NCI-H1092 (cell line): ENCODE measurements at places on chromosomes 2 and 18.

GRCh38 chr2:22449696-22450095 is 935.3 kb upstream of the KLHL29 start:
- no peak for DNase-seq

- DNase-seq: no peak
Observed at GRCh38 chr2:162365392-162365791, 21.5 kb downstream of the GCA start.

DNA sequence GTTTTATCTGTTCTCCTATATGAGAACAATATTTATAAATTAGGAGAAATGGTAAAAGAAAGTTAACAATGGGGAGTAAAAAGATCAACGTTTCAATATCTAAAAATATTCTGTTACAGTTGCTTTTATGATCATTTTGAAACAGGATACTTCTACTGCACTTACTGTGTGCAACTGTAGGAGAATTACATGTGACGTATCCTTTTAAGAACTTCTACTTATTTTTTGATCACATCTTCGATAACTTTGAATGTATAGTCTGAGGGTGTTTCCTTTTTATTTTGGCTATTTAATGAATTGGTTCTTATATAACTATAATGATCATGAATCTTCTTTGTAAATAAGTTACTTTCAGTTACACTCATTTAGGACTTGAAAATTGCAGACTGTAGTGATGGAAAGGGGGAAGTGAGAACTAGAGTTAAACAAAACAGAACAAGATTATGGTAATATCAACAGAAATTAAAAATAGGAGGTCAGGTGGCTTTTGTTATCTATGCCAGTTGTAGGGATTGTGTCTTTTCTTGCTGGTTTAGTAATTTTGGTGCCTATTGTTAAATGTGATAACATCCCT is 109.9 kb downstream of the MSTN start:
- DNase-seq: no peak

- no peak for DNase-seq
Observed at GRCh38 chr18:7604361-7604760, 37.2 kb downstream of the PTPRM start.

GRCh38 chr18:61844726-61845125 is 48.1 kb downstream of the RNF152 start:
- no peak for DNase-seq

GRCh38 chr2:43062058-43062457 is 164.3 kb downstream of the ZFP36L2 start:
- DNase-seq: no peak

- no peak for DNase-seq
Observed at GRCh38 chr2:56117764-56118163, 66.0 kb upstream of the CCDC85A start.

DNA sequence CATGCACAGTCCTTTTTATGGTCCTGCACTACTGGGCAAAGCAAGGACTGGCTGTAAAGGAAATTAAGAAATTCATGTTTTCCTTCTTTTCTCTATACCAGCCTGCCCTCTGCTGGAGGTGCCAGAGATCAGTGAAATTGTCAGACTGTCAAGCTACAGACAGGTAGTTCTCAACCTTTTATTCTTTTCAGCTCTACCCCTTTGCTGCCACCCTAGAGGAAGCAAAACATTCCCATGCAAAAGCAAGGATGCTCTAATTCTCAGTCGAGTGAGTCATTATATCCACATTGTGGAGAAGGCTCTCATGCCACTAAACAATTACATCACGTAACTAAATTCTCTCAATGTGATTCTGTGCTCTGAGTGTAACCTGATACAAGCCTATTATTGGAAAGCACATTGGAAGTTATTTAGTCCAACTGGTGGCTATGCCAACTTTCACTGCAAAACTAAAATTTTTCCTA is 25.0 kb upstream of the RAPGEF4 start:
- peak; percentile 20 for DNase-seq

DNA sequence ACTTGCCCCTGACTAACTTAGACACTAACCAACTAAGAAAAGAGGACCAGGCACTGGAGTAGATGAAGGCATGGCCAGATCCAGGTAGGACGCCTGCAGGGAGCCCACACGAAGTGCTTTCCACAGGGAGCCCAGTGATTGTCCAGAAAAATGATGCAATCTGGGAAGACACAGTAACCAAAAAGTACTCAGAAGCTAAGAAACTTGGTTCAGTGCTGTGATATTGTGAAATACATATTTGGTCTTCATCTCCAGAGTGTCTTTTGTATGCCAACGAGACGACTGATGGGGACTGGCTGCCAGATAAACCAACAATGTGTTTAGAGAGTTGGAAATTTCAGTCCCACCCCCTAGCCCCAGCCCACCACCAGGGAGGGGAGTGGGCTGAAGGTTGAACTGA is 135.0 kb downstream of the SP3 start:
- no peak for DNase-seq

- no peak for DNase-seq
Observed at GRCh38 chr2:172198908-172199307, 96.2 kb upstream of the DLX2 start.

GRCh38 chr2:190121971-190122370 is 59.4 kb upstream of the MSTN start:
- DNase-seq: no peak

- no peak for DNase-seq
Observed at GRCh38 chr2:214881647-214882202, 72.2 kb upstream of the BARD1 start.

DNA sequence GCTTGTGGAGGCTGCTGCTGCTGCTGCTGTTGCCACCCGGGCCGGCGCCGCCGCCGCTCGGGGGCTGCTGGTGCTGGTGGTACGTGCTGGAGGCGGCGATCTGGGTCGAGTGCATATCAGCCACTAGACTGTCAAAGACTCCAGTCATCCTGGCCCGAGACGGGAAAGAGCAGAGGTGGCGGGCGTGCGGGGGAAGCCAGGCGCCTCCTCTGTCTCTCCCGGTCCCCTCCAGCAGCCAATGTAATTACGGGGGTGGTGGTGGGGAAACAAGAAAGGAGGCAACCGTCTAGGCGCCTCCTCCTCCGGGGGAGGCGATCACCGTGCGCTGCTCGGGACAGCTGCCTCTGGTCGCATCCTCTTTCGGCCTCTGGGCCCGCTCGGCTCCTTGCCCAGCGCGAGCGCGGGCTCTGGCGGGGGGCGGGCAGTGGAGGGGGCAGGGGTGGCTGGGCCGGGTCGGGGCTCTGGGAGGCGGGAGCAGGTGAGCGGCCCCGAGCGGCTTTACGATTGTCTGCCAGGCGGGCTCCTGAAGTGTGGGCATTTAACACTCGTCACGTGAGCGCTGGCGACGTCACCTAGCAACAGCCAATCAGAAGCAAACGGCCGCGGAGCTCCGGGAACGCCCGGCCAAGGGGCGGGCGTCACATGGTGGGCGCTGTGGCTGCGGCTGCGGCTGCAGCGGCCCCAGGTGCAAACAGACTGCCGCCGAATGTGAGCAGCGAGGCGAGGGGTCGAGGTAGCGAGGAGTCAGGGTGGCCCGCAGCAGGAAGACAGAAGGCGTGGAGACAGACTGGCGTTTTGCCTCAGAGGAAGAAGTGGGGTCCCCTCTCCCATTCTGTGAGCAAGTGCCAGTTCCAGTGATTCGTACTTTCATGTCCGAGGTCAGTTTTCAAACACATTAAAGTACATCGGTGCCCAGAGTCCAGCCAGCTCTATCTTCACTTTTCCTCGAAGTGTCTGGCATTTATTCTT is at the start of gene DLX2:
DLX2 (minus strand) TSS at position 510 of the 969 bp plus-strand sequence; CDS start at position 148, 362 bp downstream.
- DNase-seq: peak; percentile 91

DNA sequence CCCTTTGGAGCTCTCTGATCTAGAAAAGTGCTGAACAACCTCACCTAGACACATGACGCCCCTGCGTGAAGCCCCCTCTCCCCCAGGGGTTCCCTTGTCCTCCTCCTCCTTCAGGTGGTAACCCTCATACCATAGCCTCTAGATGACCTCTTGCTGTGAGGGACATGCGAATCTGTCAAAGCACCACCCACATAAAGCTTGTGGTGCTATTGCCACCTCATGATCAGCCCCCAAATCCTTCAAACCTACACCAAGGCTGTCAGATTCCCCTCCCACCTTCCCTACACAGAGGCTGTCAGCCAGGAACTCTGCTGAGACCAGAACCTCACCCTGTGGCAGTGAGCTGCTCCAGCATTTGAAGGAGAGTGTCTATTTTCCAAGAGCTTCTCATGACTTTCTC is 43.1 kb upstream of the TEX51 start:
- DNase-seq: no peak

DNA sequence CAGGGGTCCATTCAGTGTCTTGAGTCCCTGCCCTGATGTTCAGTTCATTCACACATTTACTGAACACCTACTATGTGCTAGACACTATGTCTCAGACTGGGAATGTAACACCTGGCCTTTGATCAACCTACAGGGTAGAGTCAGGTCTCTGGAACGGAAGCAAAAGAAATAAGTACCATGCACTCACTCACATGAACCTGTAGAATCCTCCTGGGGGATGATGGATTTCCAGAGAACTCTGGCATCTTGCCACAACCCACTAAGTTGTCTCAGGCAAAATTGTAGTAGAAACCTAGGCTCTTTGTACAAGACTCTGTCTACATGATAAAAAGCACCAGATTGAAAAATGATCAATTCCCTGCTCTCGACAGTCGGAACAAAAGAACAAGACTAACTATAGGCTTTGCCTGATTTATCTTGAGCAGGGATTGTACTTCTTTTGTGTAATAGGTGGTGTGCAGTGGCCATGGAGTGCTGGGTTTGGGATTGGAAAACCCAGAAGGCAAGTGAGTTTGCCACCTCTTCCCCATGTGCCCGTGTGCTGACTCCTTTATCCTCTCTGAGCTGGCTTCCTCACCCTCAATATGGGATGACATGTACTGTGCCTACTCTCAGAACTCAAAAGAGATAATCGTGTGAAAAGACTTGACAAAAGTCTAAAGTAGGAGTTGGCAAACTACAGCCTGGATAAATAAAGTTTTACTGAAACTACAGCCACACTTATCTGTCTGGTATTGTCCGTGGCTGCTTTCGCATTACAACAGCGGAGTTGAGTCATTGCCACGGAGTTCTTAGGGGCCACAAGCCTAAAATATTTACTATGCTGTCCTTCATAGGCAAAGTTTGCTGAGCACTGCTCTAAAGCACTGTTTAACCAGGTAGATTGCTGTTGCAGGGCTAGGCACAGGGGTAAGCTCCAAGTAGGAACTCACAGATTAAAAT is 4.4 kb downstream of the CAPN14 start:
- no peak for DNase-seq

- no peak for DNase-seq
Observed at GRCh38 chr2:144466637-144467036, 53.3 kb downstream of the ZEB2 start.

DNA sequence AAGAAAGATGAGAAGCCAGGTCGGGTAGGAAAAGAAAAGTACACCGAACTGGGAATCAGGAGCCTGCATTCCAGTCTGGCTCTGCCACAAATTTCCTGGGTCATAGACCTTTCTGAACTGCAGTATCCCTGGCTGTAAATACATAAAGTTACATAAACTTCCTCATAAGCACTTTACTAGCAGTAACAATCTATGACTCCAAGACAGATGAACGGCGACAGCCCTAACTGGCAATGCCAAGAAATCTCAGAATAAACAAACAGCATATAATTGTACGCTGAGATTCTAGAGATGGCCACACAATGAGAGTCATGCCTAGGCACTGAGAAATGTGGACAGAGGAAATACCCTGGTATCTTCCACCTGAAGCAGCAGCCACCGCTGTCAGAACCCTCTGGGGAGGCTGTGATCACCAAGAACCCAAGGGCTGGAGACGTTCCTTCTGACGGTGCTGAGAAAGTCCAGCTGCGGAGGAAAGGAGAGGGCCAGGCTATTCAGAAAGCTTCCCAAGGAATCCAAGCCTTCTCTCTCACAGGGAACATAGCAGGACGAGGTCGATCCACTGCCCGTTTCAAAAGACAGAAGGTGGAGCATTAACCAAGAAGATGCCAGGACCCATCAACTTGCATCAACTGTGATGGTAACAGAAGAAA is 89.3 kb upstream of the SLC66A3 start:
- DNase-seq: no peak

- no peak for DNase-seq
Observed at GRCh38 chr2:164565359-164565758, 55.9 kb downstream of the GRB14 start.

DNA sequence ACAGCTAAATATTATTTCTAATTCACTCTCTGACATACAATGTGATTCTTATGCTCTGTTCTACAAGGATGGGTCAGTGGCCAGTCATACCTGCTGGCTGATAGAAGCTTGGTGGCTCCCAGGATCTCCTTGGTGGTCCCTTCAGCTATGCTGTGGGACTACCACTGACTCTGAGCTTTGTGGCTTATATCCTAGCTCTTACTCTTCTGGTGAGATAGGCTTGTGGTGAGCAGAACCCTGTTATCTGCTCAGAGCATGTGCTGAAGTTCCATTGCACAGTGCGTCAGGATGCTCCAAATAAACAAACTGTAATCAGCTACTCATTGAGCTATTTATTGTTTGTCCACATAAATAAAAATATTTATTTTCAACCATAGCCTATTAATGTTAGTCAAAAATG is 51.7 kb downstream of the MFSD6 start:
- DNase-seq: no peak

DNA sequence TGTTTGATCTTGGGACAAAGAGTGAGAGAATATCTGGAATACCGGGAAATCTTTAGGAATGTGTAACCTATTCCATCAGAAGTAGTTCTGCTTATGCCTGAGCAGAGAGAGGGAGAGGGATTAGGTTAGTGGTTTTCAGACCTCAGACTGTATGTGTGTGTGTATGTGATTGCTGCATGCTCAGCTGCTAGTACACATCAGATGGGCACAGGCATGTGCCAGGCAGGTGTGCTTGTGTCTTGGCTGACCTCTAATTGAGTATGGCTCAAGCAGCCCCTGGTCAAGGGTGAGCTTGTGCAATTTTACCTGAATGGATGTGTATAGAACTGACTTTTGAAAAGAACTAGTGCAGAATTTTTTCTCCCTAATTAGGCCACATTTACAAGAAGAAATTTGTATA is 91.2 kb downstream of the INSIG2 start:
- no peak for DNase-seq

DNA sequence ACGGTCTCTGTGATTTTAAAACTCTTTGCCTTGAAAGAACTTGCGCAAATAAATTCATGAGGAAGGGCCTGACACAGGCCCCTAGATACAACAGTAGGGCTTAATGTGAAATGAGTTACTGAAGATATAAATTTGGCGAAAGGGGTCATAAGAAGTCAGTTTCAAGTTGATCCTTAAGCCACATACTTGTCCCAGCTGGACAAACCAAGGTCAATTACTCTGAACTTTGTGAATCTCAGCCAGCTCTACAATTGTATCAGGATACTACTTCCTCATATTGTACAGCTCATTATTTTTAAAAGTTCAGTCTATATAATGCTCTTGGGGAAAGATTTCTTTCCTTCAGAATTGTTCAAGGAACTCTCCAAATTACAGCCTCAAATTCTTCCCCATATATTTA is 432.8 kb downstream of the METTL4 start:
- no peak for DNase-seq

GRCh38 chr2:48588745-48589144 is 28.9 kb upstream of the GTF2A1L start:
- no peak for DNase-seq
